ENCODE measurements at places on chromosomes 7 and 10.

- DNase-seq = no peak
Observed at GRCh38 chr10:80684259-80684658, 146.6 kb downstream of the SH2D4B start.

DNA sequence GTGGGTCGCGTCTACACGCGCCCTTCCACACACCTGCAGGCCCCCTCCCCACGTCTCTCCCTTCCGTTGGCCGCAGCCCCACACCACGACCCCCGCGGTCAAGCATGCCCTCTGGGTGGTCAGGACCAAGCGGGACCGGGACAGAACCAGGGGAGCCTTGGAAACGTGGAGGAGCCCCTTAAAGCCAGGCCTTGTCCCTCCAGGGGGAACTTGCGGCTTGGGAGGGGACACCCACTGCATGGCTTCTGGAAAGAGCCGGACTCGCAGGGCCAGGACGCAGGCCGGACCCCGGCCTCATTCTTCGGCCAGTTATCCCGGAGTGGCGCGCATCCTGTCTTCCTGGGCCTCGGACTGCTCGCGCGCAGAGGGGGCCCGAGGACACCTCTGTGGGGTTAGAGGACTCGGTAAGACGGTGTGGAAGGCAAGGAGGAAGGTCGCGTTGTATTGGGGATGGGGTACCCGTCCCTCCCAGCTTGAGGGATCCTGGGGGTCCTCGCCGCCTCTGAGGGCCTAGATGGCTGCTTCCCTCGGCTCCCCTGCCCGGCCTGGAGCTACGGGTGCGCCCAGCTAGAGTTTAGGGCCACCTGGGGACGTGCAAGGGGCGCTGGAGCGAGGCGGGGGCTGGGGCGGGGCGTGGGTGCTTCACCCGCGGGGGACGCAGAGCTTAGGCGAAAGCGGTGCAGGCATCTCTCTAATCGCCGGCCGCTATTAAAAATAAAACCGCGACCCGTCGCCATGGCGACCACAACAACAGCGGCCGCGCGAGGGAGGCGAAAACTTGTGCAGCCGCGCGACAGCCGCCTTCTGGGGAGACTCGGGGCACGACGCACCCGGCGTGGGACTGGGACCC, 1.8 kb upstream of the PDGFA start:
- peak; percentile 88 for DNase-seq

- no peak for DNase-seq
Observed at GRCh38 chr10:49254556-49255318, 44.2 kb upstream of the C10orf71 start.

GRCh38 chr7:26992670-26993069, 103.1 kb downstream of the HOXA1 start:
- DNase-seq = no peak

DNA sequence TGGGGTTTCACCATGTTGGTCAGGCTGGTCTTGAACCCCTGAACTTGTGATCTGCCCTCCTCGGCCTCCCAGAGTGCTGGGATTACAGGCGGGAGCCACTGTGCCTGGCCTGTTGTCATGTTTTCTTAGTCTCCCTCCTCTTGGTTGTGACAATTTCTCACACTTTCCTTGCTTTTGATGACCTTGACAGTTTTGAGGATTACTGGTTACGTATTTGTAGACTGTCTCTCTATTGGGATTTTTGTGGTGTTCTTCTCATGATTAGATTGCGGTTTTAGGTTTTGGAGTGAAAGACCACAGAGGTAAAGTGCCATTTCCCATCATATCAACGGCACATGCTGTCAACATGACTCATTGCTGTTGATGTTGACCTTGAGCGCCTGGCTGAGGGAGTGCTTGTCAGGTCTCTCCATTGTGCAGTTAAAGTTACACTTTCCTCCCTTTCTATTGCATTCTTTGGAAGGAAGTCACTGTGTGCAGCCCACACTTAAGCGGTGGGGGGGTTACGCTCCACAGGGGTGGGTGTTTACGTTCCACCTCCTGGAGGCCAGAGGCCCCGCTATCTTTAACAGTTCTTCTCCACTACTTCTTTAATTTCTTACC, 10.8 kb downstream of the NEURL1 start:
- peak; percentile 80 for DNase-seq

GRCh38 chr7:157625973-157626742, 289.4 kb downstream of the DNAJB6 start:
- DNase-seq = no peak

DNA sequence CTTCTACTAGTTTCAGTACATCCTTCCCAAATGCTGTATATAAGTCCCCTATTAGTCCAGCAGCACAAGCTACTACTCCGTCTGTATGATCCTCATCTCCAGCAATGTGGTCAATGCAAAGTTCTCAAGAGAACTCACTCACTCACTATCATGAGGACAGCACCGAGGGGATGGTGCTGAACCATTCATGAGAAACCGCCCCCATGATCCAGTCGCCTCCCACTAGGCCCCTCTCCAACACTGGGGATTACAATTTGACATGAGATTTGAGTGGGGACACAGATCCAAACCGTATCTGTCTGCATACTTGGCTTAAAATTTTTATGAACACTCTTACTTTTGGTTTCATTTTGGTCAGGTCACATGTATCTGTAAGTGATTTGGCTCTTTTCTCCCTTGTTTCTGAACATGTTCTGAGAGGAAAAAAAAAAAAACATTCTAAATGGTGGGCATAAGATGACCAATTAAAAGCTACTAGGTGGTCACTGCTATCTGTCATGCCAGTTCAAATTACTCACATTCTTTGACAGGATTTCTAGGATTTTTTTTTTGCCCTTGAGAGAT, 60.1 kb downstream of the ZNF783 start:
- DNase-seq = peak; percentile 13

GRCh38 chr7:77383333-77383740, 32.8 kb downstream of the GSAP start:
- peak; percentile 42 for DNase-seq

DNA sequence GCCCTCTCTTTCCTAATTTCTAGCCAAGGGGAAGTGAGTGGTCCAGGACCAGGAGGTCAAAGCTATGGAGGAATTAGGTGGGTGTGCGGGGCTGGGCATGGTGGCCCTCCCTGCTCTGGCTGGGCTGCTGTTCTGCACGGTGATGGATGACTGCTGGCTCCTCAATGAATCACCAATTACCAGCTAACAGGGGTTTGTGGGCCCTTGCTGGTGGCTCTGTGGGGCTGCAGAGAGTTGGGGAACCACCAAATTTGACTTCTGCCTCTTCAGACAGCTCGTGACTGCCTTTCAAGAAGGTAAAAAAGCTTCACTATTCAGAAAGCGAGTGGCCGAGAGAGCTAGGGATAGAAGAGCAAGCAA, 35.0 kb upstream of the HABP2 start:
- no peak for DNase-seq

- no peak for DNase-seq
Observed at GRCh38 chr10:106519376-106520030, 645.0 kb downstream of the SORCS1 start.

GRCh38 chr7:142469696-142470543, 212.1 kb upstream of the PRSS58 start:
- DNase-seq = no peak

- no peak for DNase-seq
Observed at GRCh38 chr7:69982197-69982596, 383.9 kb downstream of the AUTS2 start.

- DNase-seq = peak; percentile 58
Observed at GRCh38 chr7:114821030-114821900, 100.6 kb upstream of the MDFIC start.

DNA sequence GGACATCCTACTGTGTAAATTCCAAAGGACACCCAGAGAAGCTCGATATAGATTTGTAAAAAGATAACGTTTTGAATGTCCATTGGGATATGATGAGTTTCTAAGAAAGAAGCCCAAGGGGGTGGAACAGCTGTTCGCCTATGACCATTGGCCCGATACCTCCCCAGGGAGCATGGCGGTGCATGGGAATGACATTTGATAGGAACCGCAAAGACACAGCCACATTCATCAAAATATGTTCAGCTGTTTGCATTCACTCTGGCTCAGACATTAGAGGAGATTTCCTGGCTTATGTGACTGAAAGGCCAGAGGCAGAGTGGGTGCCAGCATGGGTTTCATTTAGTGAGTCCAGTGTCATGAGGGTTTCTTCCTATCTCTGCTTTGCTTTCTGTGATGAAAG, 56.0 kb upstream of the BAIAP2L1 start:
- DNase-seq = peak; percentile 98

- DNase-seq = no peak
Observed at GRCh38 chr10:12077580-12078180, 8.9 kb downstream of the DHTKD1 start.

DNA sequence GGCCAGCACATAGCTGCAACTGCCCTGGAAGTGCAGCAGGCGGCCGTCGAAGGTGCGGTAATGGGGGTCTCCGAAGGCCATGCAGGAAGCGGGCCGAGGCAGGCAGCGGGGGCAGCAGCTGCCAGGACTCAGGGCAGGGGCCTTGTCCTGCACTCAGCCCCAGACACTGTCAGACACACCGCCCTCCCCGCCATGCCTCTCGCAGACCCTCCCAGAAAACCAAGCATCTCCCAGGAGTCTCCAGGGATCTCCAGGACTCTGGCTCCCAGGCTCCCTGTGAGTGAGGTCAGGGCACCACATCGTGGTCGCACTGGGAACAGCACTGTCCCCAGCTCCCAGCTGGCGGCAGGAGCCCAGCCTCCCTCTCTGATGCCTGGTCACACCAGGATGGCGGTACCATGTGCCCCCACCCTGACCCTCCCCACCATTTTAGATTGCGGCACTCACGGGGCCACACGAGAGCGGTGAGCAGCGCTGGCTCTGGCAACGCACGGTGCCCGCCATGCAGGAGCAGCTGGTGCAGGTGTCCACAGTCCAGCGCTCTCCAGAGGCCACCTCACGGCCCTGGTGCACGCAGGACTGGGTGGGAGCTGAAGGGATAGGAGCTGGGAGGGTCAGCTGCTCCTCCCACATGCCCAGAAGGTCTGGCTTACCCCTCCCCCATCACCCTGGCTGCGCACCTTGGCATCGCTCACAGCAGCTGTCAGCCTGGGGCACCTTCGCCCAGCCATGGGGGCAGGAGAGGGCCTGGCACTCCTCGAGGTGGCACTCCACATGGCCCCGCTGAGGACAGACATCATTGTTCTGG, 17.5 kb downstream of the ATP6V1F start:
- peak; percentile 81 for DNase-seq
